Uterus (tissue), 4 donors: ENCODE measurements at places on chromosomes 3 and 15.

GRCh38 chr3:8964436-8965370, 1.4 kb upstream of the RAD18 start:
- no peak for DNase-seq

DNA sequence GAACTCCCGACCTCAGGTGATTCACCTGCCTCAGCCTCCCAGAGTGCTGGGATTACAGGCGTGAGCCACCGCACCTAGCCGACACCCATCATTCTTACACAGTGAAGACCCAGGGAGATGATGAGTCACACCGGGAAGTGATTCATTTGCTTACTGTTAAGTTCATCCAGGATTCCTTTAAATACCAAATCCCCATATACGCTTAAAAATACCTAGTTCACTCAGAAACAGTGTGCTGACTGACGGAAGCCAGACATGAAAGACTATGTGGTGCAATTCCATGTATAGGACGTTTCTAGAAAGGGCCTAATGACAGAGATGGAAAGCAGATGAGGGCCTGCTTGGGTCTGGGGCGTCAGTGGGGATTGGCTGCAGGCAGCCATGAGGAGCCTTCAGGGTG, 75.2 kb downstream of the APBA2 start:
- DNase-seq, result no peak

GRCh38 chr3:106913111-106913698, 464.0 kb upstream of the CCDC54 start:
- DNase-seq, result no peak

- DNase-seq, result peak; percentile 78
Observed at GRCh38 chr3:46935168-46935858, 41.2 kb downstream of the CCDC12 start.

- no peak for DNase-seq
Observed at GRCh38 chr15:71581398-71581930, 228.9 kb upstream of the NR2E3 start.
